ENCODE measurements at places on chromosomes 2 and 18.

DNA sequence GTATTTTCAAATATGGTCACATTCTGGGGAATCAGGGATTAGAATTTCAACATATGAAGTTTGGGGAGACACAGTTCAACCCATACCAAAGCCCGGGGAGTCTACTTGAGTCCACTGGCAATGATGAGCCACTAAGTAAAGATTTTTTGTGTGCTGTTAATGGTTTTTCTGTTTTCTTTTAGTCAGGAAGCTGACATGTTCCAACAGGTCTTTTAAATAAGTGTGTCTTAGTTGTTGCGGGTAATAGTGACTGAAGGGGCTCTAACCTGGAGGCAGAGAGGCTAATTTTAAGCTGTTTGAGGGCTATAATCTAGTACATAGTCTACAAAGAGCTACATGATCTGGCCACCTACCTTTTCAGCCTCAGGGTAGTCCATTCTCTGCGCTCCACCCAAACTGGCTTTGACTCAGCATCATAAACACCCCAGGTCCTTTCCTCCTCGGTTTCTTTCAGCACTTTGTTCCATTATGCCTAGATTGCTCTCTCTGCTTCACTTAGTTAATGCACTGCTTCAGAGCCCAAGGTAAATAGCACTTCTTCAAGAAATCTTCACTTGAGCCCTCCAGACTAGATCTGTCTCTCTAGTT, 17.6 kb upstream of the UBE2E3 start:
- no peak for DNase-seq

GRCh38 chr2:190184460-190184859, 121.9 kb upstream of the MSTN start:
- no peak for DNase-seq

GRCh38 chr2:25115902-25116301, 52.5 kb downstream of the POMC start:
- DNase-seq, result no peak

DNA sequence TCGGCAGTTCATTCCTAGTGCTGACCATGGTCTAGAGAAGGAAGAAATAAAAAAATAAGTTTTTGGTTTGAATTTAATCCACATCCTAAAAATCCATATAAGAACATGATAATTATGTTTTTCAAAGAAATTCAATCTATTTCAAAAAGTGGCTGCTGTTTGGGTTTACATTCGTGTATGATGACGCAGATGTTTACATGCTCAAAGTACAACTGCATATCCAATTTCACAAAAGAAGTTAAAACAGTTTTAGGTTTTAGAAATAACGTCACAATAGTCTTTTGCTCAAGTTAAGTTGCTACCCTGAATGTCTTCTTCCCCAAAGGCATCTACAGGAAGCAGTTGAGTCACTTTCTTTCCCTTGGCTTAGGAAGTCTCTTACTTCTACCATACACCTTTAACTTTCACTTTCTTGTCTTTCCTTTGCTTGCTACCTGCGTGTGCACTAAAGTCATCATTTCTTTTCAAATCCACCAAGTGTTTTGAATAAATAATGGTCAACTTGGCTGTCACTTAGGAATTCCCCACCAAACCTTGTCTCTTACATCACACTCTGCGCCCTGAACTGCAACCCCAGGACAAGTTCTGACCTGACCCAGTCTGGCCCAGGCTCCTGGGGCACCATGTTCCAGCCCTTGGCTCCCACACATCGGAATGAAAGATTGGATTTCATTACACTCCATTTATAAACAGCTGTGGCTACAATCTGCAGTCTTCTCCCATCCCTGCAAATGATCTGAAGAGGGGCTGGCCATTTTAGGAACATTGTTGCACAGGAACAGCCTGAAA, 28.4 kb downstream of the FAM237A start:
- DNase-seq, result no peak

- DNase-seq, result no peak
Measured at GRCh38 chr2:159381574-159381973, 95.1 kb upstream of the WDSUB1 start.

GRCh38 chr2:146540271-146540932, 1304.4 kb upstream of the ACVR2A start:
- no peak for DNase-seq

GRCh38 chr2:128408349-128409305, 90.0 kb upstream of the HS6ST1 start:
- DNase-seq, result no peak

GRCh38 chr2:49621016-49621415, 466.7 kb upstream of the FSHR start:
- DNase-seq, result no peak

DNA sequence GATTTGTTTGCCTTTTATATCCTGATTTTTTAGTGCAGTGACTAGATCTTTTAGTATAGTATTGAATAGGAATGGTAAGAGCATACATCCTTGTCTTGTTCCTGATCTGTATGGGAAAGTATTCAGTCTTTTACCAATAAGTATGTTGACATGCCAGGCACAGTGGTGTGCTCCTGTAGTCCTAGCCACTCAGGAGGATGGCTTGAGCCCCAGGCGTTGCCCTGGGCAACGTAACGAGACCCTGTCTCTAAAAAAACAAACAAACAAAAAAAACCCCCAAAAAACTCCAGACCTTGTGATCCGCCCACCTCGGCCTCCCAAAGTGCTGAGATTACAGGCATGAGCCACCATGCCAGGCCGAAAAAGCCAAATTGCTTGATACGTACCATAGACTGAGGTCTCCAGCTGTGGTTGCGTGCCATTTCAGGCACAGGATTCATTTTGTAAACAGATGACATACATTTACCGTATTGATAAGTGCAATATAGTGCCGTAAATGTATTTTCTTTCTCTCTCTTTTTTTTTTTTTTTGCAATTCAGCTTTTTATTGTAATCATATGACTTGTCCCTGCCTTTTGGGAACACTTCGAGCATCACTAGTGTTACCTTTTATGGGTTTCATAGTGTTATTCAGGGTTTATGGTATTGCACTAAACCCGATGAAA, 18.5 kb downstream of the BIRC6 start:
- DNase-seq, result no peak

- DNase-seq, result no peak
Measured at GRCh38 chr18:70649683-70650082, 360.8 kb downstream of the SOCS6 start.

GRCh38 chr18:63596964-63597363, 9.8 kb downstream of the SERPINB13 start:
- no peak for DNase-seq

DNA sequence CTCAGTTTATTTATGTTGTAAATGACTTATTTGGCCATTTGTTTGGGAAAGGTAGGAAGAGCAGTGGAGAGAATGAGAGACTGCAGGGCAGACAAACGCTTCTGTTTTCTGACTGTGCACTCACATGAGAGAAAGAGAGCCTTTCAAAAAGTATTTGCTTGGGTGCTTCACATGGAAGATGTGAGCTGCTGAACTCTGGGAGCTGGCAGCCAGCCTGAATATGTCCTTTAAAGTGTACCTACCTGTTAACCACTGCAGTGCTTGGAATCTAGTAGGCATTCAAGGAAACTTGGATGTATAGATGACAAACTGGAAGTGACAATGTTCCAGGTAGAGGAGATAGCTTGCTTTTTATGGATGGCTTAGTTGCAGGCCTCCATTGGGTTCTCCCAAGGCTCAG, 68.8 kb downstream of the PTPRM start:
- no peak for DNase-seq

DNA sequence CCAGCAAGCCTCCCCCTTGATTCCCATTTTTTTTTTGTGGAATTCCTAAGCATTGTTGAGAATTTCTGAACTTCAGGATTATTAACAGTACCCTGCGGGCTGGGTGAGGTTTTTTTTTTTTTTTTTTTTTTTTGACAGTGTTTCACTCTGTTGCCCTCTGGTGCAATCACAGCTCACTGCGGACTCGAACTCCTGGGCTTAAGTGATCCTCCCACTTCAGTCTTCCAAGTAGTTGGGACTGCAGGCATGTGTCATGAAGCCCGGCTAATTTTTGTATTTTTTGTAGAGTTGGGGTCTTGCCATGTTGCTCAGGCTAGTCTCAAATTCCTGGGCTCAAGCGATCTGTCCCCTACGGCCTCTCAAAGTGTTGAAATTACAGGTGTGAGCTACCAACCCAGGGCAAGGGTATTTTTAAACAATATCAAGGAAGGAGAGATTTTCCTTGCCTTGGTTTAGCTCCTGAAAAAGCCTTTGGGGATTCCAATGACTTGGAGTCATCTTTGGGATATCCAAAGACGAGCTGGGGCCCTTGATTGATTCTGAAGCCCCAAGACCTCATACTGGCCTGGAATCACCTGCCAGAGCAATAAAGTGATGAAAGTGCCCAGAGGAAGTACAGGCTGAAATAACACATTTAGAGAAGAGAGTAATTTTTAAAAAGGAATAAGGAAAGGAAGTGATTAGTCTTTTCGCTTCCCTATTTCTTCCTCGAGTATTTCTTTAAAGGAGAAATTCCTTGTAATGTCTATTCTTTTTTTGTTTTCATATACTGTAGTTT, 240.2 kb downstream of the TGIF1 start:
- no peak for DNase-seq

DNA sequence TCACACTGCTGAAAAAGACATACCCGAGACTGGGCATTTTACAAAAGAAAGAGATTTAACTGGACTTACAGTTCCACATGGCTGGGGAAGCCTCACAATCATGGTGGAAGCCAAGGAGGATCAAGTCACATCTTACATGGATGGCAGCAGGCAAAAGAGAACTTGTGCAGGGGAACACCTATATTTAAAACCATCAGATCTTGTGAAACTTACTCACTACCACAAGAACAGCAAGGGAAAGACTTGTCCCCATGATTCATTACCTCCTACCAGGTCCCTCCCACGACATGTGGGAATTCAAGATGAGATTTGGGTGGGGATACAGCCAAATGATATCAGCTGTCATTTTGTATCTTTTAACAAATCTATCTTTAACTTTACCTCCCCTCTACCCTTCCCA, 251.1 kb upstream of the RASGRP3 start:
- DNase-seq, result no peak

- DNase-seq, result no peak
Measured at GRCh38 chr2:64727843-64728463, 74.2 kb upstream of the SERTAD2 start.

DNA sequence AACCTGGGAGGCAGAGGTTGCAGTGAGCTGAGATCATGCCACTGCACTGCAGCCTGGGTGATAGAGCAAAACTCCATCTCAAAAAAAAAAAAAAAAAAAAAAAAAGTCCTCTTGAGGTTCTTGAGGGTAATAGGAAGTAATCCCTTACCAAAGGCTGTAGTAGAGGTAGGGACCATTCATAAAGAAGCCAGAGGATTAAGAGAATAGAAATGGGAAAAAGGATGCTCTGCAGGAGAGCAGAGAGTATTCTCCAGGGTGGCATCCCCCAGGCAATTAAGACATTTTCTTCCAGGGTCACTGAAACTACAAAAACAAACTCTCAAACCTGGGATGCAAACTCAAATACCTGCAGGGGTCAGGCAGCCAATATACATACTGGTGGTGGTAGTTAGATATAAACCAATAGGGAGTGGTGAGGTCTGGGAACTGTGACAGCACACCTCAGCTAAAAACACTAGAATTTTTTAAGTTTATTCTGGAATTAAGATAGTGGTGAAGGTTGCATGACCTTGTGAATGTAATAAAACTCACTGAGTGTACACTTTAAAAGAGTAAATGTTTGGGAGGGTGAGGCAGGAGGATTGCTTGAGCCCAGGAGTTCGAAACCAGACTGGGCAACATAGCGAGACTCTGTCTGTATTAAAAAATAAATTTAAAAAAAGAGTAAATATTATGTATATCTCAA, 24.7 kb downstream of the RAPH1 start:
- no peak for DNase-seq

- DNase-seq, result no peak
Measured at GRCh38 chr18:45494811-45495210, 120.5 kb upstream of the SLC14A2 start.

- DNase-seq, result no peak
Measured at GRCh38 chr2:50957896-50958295, 74.0 kb downstream of the NRXN1 start.

DNA sequence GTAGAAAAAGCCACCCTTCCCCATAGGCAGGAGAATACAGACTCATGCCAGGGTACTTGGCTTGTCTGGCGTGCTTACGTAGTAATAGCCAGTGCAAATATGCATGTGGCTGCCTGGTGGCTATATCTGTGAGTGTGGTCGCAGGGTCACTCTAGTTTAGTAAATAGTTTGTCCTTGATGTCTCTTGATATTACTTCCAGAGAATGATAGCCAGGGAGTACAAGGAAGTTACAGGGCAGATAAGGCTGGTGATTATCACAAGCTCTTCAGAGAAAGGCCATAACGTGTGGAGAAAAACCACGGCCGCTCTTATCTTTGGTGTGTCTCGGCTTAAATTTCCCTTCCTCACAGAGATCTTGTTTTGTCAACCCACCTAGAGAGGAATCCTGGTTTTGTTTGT, 54.3 kb upstream of the SLC39A10 start:
- no peak for DNase-seq

- no peak for DNase-seq
Measured at GRCh38 chr2:111910609-111911277, 12.3 kb downstream of the MERTK start.

DNA sequence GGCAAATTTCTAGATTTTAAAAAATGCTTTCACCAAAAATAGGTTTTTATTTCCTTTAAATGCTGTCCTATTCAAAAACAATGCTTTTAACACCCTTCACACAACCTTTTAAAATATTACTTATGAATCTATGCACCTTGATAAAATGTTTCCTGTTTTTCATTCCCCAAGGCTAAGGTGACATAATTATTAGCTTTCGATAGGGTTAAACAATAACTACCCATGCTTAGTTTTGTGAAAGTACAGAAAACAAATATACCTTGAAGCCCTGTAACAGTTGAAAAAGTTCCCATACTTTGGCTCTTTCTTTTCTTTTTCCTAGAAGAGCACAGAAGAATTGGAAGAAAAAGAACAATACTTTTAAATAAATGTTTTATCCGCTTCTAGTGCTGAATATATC, 54.9 kb upstream of the ITPRID2 start:
- DNase-seq, result no peak

DNA sequence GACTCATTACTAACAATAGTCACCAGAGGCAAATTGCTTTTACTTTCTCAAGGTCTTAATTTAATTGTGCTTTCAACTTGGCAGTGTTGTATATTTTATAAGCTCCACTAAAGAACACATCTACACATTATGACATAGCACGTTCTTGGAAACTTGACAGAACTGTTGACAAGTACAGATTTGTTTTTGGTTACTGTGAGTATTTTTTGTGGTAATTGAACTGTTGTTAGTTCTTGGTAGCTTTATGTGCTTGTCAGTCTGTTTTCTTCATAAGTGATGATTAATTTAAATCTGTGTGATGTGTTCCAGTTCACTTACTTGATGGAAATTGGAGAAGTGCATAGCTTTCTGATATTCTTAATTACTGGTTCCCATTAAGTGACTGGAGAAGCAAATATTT, 63.9 kb downstream of the COMMD1 start:
- no peak for DNase-seq

GRCh38 chr2:77578354-77578753, 56.2 kb upstream of the LRRTM4 start:
- no peak for DNase-seq
